Stimulated activated CD8-positive, alpha-beta memory T cell treated with anti-CD3 and anti-CD28 coated beads, Interleukin-7, amount 100 ng/mL, for 24 hours (primary cell): ENCODE measurements at places on chromosomes 16 and 17.

DNA sequence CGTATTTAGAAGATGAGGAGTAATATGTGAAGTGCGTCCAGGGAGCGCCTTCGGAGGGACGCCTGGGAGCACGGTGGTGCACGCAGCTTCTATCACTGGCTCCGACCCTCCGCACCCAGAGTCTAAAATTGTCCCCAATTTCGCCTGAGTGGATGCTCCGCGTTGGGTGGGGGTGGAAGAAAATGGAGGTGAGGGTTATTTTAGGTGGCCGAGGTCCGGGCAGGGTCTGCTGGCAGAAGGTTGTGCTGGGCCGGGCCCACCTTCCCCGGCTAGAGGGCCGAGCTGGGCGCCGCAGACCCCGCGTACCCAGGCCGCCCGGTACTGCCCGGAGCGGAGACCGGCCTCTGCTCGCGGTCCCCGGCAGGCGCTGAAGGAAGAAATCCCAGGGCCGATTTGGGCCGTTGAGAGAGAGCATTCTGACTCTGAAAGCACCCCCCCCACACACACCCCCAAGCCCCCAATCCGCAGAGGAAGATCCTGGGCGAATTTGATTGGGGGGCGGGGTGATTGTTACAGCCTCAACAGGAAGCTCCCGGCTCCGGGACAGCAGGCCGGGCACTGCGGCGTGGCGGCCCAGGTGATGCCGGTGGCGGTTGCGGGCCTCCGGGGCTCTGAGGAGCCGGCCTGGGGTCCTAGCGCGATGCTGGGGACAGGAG is 3.0 kb downstream of the BAHCC1 start:
- no peak for DNase-seq

GRCh38 chr16:77327717-77328116 is 107.1 kb downstream of the ADAMTS18 start:
- no peak for DNase-seq

GRCh38 chr17:41549596-41550039 is 21.5 kb upstream of the KRT19 start:
- DNase-seq: no peak

DNA sequence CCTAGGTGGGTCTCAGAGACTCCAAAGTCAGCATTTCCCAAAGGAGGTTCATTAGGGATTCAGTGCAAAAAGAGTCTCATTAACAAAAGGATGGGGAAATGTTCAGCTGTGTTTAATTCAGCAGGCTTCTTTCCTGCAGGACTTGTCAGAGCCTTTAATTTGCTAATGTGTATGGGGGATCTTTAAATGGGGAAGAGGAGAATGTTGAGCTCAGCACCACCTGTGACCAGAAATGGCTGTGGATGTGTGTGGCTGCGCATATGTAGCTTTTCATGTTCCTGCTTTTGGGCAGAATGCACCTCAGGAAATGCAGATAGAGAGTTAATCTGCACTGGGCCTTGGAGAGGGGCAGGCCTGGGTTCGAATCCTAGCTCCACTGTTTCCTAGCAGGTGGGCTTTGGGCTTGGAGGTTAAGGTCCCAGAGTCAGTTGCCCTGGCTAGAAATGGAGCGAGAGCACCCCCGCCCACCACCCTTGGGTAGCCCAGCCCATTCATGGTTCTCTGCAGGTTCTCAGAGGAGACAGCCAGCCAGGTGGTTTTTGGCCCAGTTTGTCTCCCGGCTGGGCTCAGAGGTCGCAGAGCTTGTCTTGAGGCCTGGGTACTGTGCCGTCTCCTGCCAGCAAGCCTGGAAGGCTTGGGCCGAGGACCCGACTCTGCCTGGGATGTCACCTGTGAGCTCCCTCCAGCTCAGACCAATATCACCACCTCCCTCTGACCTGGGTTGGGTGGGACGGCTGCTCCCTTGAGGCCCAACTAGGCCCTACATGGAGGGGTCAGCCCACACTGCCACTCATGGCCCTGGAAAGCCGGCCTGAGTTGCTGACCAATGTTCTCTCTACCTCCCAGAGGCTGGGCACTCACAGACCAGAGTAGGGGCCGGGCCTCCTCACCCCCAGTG is 9.3 kb downstream of the ADCY7 start:
- DNase-seq: no peak

- no peak for DNase-seq
Measured at GRCh38 chr17:32388613-32389459, 38.9 kb downstream of the ZNF207 start.

DNA sequence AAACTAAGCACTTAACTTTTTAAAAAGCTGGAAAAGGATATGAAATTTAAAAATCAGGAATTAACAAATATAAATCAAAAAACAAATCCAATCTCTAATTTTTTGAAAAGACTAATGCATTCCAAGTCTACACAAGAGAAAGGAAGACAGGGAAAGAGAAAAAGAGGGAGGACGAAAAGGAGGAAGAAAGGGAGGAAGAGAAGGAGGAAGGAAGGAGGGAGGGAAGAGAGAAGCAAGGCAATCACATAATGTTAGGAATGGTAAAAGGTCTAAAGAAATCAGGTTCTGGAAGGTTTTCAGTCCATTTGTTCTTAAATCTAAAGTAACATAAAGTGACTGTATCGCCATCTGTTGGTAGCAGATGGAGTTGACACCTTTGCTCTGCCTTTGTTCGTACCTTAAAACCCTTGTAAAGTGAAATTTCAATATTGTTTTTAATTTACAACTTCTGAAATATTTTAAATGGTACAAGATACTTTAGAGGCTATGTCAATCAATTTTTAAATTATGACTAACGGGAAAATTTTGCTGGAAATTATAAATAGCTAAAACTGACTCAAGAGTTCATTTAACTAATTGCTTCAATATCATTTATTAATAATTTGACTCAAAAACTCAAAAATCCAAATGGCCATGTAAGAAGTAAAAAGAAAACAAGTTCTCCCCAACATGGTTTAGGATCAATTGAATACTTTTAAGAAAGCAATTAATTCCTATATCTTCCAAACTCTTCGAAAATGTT is 20.4 kb upstream of the CDYL2 start:
- DNase-seq: no peak

DNA sequence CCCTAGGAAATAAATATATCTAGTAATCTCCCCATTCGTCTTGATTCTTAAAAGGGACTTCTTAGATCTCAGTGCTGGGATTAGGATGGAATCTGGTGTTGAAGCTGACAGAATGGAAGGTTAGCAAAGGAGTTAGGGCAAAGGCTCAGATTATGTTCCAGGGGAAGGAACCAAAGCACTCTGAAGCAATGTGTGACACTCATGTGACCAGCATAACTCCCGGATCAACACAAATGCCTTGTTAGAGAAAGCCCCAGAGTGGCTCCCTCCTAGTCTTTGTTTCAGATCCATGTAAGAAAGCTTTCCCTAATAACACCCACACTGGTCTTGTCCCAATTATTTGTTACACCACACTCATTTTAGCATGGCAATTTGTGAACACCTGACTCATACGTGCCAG is 62.6 kb upstream of the ERN1 start:
- no peak for DNase-seq

DNA sequence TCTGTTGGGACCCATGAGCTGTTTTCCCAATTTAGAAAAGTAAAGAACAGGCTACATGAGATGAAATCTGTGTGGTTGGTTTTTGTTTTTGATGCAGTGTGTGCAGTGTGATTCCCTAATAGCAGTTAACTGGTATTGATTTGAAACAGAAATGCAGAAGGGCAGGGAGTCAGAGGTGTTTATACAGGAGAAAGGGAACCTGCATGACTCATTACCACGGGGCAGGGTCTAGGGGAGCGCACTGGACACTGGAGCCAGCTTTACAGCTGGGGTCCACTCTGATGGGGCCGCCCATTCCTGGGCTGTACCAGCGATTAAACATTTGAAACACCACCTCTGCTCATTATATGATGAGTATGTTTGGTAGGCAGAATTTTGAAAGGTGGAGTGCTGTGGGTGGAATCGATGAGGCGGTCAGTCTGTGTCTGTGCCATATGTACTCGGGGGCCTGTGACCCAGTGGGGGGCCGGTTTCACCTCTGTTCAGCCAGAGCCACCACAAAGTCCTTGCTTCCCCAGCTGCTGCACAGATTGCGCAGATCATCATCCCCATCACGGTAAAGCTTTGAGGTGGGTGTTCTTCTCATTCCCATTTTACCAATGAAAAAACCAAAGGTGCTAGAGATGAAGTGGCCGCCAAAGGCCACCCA is 142.5 kb downstream of the CMIP start:
- DNase-seq: no peak

DNA sequence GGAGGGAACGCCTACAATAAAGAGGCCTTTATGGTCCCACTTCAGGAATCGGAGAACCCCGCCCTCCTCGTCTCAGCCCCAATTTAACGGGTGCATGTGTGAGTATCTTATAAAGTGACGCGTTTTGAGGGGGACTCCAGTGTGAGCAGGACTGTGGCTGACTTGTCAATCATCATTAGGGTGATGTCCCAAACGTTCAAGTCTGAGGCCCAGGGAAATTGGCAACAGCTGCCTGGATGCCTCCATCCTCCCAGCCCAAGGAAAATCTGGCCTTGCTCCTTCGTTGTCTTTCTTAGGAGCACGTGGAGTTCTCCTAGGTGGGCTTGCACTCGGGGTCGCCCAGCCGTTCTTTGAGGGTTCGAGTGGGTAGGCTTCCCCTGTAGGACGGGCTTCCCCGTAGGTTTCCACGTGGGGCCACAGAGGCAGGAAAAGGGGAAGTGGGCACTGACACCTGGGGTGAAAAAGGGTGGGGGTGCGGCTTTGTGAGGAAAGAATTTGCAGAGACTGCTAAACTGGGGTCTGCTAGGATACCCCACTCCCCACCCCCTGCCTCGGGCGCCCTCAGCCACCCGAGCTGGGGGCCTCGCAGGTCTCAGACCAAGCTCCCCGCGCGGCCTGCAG is 561 bp upstream of the HERPUD1 start:
- no peak for DNase-seq

GRCh38 chr17:62741290-62741689 is 66.8 kb downstream of the MARCHF10 start:
- no peak for DNase-seq

DNA sequence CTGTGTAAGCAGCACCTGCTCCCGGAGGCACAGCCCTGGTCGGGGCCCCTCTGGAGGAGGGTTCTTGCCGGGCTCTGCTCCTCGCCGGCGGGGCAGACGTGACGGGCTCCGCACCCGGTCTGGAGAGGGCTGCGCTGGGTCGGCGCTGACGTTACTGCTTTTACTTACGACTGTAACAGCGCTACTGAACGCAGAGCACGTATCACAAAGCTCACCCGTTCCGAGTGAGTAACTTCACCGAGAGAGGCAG is 1.3 kb upstream of the RAB40C start:
- DNase-seq: no peak

DNA sequence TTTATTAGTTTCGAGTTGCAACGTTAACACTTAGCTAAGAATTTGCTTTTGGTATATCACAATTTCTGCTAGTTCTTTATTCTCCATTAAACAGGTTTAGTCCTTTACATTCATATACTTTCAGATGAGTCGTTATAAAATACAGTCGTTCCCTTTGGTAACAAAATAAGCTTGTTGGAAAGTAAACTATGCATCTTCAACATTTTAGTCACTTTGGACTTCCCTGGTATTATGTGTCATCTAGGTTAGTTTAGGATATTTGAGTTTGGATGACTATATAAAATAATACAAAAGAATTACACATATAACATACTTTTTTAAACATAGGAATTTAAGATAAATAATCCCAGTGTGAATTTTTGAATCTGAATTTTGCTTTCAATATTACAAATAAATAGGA is 351.5 kb downstream of the BCAS3 start:
- DNase-seq: no peak

GRCh38 chr16:57540387-57540786 is 2.1 kb upstream of the ADGRG5 start:
- no peak for DNase-seq

DNA sequence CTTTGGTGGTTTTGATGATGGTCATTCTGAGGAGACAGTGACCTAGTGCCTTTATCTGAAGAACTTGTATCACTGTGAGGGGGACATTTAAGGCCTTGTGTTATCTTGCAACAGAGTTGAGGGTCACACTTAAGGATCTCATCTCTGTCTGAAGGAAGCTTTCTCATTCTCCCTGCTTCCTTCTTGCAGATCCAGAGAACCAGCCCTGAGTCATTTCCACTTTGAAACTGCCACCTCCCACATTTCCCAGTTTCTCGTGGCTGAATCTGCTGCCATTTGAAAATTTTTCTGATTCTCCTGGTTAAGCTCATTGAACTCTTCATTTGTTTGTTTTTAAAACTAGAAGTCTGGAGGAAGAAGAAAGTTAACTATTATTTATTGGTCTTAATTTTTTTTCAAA is 190.2 kb upstream of the CDH11 start:
- DNase-seq: no peak

DNA sequence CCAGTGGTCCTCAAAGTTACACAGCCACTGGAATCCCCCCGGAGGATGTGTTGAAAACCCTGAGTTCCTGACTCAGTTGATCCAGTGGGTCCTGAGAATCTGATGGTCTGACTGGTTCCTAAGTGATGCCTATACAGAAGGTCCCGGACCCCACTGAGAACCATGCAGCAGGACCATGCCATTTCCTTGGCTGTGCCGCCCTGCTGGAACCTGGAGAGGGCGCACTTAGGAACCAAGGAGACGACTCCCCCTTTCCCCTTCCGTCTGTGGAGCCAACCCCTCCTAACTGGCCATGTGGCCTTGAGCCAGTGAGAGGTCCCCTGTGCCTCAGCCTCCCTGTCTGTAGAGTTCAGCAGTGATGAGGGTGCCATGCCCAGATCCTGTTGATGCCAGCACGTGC is 22.0 kb downstream of the C16orf74 start:
- no peak for DNase-seq

- no peak for DNase-seq
Measured at GRCh38 chr17:82230609-82231311, 1.9 kb downstream of the SLC16A3 start.

GRCh38 chr17:37384560-37385149 is 8.9 kb downstream of the C17orf78 start:
- no peak for DNase-seq

DNA sequence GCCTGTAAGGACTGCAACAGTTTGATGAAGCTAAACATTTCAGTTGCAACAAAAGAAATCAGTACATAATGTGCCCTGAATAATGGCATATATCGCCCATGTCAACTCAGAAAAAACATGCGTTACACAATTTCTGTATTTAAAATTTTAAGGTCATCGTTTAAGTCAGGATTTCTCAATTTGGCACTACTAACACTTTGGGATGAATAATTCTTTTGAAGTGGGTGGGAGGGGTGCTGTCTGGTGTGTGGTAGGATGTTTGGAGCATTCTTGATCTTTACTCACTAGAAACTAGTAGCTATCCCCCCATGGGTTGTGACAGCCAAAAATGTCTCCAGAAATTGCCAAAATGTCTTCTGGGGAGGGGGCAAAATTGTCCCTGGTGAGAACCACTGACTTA is 50.7 kb upstream of the CNTNAP4 start:
- DNase-seq: no peak

GRCh38 chr16:72266836-72267235 is 94.9 kb upstream of the PMFBP1 start:
- DNase-seq: no peak

GRCh38 chr17:49570540-49571242 is 5.0 kb upstream of the NXPH3 start:
- no peak for DNase-seq

GRCh38 chr16:56108724-56109123 is 82.6 kb upstream of the GNAO1 start:
- no peak for DNase-seq

GRCh38 chr17:66543526-66543925 is 241.1 kb downstream of the PRKCA start:
- no peak for DNase-seq

- no peak for DNase-seq
Measured at GRCh38 chr17:17109907-17110306, 67.7 kb downstream of the MPRIP start.

- DNase-seq: no peak
Measured at GRCh38 chr17:57091186-57091618, 6.2 kb downstream of the AKAP1 start.

- DNase-seq: no peak
Measured at GRCh38 chr16:71565812-71566700, 10.8 kb downstream of the TAT start.

GRCh38 chr17:38685491-38685890 is 10.7 kb upstream of the EPOP start:
- DNase-seq: no peak
